ENCODE measurements at places on chromosomes 12 and 14. TPM values are rescaled to one million over a fixed set of nuclear protein-coding genes. Genes with fewer than 3 reads are reported as not detected.

RASSF3 gene
- 65.7 TPM for total RNA-seq

SUPT16H gene
- total RNA-seq: 100 TPM

RNF212B gene
- total RNA-seq: not detected

FSCB gene
- under 0.01 TPM for total RNA-seq

GUCY2C gene
- total RNA-seq: not detected

SOCS2 gene
- 26.5 TPM for total RNA-seq

CD69 gene
- not detected for total RNA-seq

CAPZA3 gene
- not detected for total RNA-seq

CPNE6 gene
- total RNA-seq: not detected

TMEM229B gene
- total RNA-seq: 33.8 TPM

AQP5 gene
- total RNA-seq: not detected

KLHDC1 gene
- 3.0 TPM for total RNA-seq

SETD3 gene
- 38.9 TPM for total RNA-seq

CARMIL3 gene
- 0.77 TPM for total RNA-seq

RDH11 gene
- total RNA-seq: 263 TPM

BIN2 gene
- total RNA-seq: not detected

CPM gene
- 5.1 TPM for total RNA-seq

COX8C gene
- total RNA-seq: not detected

FOXN4 gene
- not detected for total RNA-seq

HPD gene
- under 0.01 TPM for total RNA-seq

CIT gene
- total RNA-seq: 135 TPM

KRT86 gene
- total RNA-seq: not detected

LALBA gene
- not detected for total RNA-seq

PSMD9 gene
- 62.9 TPM for total RNA-seq
